Heart left ventricle (tissue), 16 donors: ENCODE measurements at places on chromosomes 7 and 10.

DNA sequence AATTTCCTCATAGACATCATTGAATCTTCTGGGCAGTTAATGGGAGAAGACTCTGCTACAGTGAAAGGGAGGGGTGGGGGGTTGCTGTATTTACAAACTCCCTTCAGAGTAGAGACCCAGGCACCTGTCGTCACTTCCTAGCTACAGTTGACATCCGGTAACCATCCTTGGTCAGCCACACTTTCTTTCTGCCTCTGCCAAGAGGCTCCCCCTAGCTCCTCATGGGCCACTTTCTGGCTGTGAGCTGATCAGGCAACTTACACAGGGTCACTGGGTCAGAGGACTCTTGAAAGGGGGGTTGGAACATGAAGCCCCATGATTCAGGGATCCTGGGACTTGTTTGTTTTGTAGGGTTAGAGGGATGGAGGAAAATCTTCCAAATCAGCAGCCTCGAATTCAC lies 1.2 kb downstream of the TECPR1 start:
- no peak for DNase-seq
- peaks cover 47% of the 10 kb centered on the region for H3K4me1 ChIP-seq
- H3K27ac ChIP-seq, result peak overlapping the region; percentile 91
- H3K4me3 ChIP-seq, result peak overlapping the region; percentile 91
- H3K27me3 ChIP-seq, result no peaks in the 10 kb centered on the region
- no peaks in the 10 kb centered on the region for H3K36me3 ChIP-seq

- DNase-seq, result no peak
- no peaks in the 10 kb centered on the region for H3K36me3 ChIP-seq
- H3K27me3 ChIP-seq, result no peaks in the 10 kb centered on the region
- H3K4me3 ChIP-seq, result no peak overlapping the region
Measured at GRCh38 chr10:19788075-19788686, 28.1 kb upstream of the PLXDC2 start.

DNA sequence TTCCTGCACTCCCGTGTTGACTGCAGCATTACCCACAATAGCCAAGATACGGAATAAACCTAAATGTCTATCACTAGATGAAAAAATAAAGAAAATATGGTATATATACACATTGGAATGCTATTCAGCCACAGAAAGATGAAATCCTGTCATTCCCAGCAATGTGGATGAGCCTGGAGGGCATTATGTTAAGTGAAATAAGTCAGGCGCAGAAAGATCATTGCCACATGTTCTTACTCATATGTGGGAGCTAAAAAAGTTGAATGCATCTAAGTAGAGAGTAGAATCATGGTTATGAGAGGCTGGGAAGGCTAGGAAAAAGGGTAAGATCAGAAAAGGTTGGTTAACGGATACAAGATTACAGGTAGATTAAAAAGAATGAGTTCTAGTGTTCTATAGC lies 219.1 kb upstream of the MKI67 start:
- H3K27me3 ChIP-seq, result no peaks in the 10 kb centered on the region
- H3K27ac ChIP-seq, result no peak overlapping the region
- no peaks in the 10 kb centered on the region for H3K4me1 ChIP-seq
- H3K4me3 ChIP-seq, result no peak overlapping the region

GRCh38 chr10:99276848-99277486 lies 41.3 kb upstream of the HPSE2 start:
- H3K36me3 ChIP-seq, result no peaks in the 10 kb centered on the region
- no peaks in the 10 kb centered on the region for H3K4me1 ChIP-seq
- DNase-seq, result no peak
- H3K27ac ChIP-seq, result no peak overlapping the region

DNA sequence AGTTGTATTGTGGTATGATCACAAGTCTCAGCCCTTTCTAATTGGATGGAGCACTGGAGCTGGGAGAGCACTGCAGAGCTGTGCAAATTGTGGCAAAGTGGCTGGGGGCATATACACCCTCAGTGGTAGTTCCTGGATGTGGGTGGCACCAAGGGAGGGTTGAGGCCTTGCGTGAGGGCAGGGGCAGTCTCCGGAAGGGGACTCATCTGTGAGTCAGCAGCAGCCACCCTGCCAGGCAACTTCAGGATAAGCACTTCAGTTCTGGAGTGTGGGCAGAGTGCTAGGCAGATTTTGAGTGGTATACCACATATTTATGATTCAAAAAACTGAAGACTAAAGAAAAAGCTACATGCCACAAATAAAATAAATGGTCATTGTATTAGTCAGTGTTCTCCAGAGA lies 210.5 kb downstream of the ETV1 start:
- H3K4me1 ChIP-seq, result no peaks in the 10 kb centered on the region
- H3K27me3 ChIP-seq, result no peaks in the 10 kb centered on the region
- no peak overlapping the region for H3K4me3 ChIP-seq
- H3K36me3 ChIP-seq, result no peaks in the 10 kb centered on the region

DNA sequence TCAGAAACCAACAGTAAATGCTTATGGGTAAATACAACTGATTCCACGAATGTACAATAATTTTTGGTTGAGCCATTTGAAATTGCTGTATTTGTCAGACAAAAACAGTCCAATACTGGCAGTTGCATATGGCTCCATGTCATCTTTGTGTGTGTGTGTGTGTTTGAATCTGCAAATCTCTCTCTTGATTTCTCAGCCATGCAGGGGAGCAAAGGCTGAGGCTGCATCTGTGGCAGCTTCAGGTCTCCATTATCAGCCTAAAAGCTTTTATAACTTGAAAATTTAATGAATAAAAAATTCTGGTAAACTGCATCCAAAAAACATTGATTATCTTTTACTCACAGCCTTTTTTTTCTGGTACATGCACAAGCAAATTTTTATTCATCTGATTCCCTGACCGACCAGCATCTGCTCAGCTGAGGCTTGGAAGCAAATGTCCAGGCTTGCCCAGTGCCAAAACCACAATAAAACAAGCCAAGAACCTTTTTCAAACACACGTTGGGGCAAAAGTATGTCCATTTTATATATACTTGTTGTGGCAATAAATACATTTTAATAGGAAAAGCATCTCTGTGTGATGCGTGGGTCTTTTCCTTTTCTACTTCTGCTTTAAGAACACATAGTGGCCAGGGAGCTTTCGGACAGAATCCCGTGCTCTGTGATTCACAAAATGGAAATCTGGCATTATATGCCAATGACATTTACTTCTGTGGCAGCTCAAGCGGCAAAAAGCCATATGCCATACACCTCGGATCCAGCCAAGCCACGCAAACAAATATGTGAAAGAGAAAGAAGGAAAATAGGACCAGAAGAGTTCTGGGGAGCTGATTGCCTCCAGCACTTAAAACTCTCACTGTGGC lies 275.6 kb upstream of the AOAH start:
- H3K4me1 ChIP-seq, result no peaks in the 10 kb centered on the region
- no peak overlapping the region for H3K27ac ChIP-seq
- H3K27me3 ChIP-seq, result no peaks in the 10 kb centered on the region
- no peaks in the 10 kb centered on the region for H3K36me3 ChIP-seq
- no peak for DNase-seq
- H3K4me3 ChIP-seq, result no peak overlapping the region

DNA sequence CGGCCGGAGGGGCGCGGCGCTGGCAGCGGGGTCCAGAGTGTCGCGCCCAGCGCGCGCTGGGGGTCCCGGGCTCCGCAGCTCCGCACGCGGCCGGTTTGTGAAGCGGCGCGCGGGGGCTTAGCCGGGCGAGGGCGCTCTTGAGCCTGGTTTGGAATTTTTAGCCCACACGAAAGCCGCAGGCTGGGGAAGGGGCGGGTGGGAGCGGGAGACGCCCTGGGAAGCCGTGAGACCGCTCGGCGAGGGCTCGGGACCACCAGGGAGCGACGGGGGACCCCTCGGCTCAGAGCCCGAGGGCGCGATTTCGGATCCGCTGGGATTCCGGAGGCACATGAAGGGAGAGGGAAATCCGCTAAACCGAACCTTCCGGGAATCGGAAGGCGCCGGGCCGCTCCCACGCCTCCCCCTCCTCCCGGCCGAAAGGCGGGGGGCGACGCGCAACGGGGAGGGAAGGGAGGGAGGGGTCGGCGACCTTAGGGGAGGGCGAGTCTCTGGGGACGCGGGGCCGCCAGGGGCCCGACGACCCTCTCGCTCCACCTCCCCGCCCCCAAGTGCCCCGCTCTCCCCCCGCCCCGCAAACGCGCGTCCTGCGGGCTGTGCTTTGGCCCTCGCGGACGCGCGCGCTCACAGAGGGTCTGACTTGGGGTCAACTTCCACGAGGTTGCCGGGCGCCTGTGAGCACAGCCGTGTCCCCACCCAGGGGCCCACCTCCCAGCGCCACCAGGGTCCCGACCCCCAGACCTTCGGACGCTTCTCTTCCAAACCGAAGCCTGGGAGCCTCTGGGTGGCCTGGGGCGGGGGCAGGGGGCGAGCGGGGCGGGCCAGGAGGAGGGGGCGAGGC lies 5.1 kb upstream of the ELFN1 start:
- peak overlapping the region; percentile 80 for H3K4me3 ChIP-seq
- peaks cover 16% of the 10 kb centered on the region for H3K4me1 ChIP-seq
- peak overlapping the region; percentile 85 for H3K27ac ChIP-seq
- H3K36me3 ChIP-seq, result no peaks in the 10 kb centered on the region
- H3K27me3 ChIP-seq, result peaks cover 31% of the 10 kb centered on the region

GRCh38 chr10:69086001-69086509 lies 1.8 kb upstream of the SRGN start:
- no peaks in the 10 kb centered on the region for H3K4me1 ChIP-seq
- peak; percentile 49 for DNase-seq
- H3K27ac ChIP-seq, result peak overlapping the region; percentile 87
- H3K4me3 ChIP-seq, result peak overlapping the region; percentile 32

DNA sequence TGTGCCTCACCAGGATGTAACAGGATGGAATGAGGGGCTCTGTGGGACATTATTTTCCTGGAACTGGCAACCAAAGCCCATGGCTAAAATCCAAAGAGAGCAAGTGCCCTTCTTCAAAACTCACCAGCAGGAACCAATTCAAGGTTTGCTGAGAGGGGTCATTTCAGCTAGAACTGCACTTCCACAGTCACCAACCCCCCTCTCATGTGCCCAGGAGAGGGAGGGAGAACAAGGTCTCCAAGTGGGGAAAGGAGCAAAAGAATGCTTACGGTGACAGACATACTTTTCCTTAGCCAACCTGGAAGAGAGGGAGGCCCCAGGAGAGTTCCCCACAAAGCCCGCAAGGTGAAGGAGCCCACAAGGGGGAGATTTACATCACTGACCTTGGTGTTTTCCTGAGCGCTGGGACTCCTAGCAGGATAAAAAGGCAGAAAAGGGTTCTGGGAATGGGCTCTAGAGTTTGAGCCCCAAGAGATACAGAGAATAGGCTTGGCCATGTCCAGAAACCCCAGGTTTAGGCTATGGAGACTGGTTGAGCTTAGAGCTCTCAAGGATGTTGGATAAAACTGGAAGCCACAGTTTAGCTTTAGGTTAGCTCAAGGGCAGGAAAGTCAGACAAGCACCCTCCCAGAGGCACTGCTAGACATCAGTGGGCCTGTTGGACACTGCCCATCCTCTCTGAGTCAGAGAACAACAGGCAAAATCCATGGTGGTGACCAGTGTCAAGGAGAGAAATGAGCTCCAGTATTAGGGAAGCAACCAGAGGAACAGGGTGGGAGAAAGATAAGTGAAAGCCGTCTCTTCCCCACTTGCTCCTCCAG lies 63.9 kb upstream of the GHITM start:
- peak overlapping the region; percentile 56 for H3K27ac ChIP-seq
- no peak overlapping the region for H3K4me3 ChIP-seq
- H3K4me1 ChIP-seq, result no peaks in the 10 kb centered on the region
- no peaks in the 10 kb centered on the region for H3K27me3 ChIP-seq
- no peaks in the 10 kb centered on the region for H3K36me3 ChIP-seq
